ENCODE measurements at places on chromosomes 2 and 18.
A peak's percentile ranks its signal among the peaks of the same experiment; 100 is the strongest.

DNA sequence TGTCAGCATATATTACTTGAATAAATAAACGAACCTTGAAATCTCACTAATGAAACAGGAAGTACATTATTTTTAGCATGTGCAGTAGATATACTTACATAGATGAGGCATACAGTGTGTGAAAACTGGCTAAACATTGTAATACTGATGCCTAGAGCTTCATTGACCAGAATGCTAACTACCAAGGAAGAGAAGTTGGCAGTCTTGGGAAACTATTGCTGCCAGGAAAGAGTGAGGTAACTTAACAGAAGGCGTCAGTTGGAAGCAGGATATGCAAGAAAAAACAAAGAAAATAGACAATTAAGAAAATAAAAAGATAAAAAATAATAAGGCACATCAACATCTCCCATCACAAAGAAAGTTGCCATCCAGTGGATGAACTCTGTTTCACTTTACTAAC is 963.0 kb downstream of the TDRD15 start:
- DNase-seq = no peak

- no peak for DNase-seq
Observed at GRCh38 chr2:162926907-162927306, 88.3 kb upstream of the KCNH7 start.

DNA sequence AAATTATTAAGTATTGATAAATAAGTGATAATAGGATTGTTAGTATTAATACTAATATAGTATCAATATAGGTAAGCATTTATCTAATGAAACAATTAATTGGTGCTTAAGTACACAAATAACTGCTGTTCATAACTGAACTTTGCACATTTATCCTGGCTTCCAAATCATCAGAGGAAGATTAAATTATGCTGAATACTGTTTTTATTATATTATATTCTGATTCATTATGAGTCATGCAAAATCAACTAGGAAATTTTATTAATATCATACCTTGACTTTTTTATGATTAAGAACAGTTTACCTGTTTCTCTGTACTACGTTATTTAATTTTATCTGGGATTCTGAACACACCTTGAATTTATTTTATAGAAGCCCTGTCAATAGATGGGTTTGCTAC is 42.6 kb downstream of the FAP start:
- DNase-seq = no peak

DNA sequence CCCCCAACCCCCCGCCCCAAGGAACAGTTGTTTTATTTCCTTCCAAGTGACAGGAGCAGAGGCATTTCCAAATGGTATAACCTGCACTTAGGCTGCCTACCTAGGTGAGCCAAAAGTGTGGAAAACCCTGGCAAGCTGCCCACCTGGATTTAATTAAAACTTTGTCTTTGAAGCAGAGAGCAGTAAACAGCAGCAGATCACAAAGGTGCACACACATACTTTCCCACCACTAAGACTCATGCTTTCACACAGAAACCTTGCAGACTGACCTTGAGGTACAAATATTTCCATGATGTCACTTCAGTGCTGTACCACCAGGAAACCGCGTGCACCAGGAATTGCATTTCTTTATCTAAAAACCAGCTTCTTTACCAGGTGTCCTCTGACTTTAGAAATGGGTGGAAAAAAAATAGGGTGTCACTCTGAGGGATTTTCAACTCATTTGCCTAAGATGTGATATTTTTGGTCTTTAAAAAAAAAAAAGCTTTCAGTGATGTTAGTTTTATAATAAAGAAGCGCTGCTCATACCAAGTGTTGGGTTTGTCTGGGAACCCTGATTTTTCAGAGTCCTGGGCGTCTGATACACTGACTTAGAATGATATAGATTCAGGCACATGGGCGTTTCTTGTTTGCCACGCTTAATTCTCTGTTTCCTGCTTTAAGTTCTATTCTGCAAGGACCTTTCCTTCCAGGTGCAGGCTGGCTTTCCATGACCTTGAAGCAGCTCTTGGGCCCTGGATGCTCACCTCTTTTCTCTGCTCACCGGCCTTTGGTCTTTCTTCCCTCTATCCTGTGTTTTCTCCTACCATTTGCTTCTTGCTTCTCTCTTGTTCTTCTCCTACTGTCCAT is 70.7 kb upstream of the BCL2L11 start:
- DNase-seq = no peak

DNA sequence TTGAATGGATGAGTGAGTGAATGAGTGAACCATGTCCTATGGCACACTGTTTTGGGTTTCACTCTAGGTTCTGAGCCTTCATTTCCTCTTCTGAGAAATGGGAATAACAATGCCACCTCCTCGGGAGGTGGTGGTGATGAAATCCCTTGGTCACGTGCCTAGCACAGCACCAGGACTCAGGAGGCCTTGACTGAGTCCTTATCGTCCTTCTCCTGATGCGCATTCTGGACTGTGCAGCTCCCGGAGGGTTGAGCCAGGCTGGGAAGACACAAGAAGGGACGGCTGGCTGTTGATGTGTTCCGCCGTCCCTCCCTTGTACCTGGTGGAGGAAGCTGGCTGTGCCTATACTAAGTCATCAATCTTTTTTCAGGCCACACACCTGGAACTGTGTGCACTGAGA is 437.3 kb downstream of the ZNF521 start:
- DNase-seq = no peak

DNA sequence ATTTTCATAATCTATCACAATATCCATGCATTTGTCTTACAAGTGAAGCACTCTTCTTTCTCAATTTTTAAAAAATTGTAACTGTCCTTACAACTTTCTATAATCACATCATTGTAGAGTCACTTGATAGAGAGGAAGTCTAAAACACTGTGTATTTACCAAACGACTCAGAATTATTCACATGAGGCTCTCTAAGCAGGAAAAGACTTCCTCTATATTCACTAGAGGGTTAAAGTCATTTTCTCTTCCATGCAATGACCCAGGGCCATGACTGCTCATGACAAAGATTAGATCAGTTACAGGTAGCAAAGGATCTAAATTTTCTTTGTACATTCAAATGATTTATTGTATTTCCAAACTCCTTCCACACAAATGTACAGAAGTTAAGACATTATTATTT is 9.0 kb upstream of the SLC1A4 start:
- no peak for DNase-seq

DNA sequence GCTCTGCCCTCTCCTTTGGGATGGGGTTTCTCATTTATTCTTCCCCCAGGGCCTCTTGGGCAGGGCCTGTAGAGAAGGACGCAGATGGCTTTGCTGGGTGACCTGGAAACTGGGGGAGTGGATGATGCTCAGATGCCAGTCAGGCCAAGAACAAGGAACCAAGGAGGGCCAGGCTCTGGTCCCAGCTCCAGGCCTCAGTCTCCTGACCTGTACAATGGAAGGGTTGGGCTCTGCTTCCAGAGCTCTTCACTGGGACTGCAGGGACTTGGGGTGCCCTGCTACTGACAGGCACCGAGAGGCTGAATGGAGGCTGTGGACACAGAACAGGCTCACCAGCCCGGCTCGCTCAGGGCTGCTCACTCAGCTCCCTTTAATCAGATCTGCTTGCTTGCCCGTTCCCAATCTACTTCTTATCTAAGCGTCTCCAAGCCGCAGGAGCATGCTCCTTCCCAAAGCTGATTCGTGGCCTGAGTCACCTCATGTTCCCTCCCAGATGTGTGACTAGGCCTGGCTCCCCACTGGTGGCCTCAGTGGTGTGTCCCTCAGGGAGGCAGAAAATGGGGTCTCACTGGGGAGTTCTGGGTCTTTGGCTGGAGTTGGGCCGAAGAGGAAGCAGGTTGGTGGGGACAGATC is 82.6 kb upstream of the ODC1 start:
- DNase-seq = no peak

- DNase-seq = no peak
Observed at GRCh38 chr2:48508461-48509124, 21.4 kb upstream of the STON1 start.

GRCh38 chr2:134074619-134075018 is 179.3 kb upstream of the MGAT5 start:
- DNase-seq = no peak

- peak; percentile 45 for DNase-seq
Observed at GRCh38 chr2:26068602-26069298, 34.9 kb downstream of the RAB10 start.

DNA sequence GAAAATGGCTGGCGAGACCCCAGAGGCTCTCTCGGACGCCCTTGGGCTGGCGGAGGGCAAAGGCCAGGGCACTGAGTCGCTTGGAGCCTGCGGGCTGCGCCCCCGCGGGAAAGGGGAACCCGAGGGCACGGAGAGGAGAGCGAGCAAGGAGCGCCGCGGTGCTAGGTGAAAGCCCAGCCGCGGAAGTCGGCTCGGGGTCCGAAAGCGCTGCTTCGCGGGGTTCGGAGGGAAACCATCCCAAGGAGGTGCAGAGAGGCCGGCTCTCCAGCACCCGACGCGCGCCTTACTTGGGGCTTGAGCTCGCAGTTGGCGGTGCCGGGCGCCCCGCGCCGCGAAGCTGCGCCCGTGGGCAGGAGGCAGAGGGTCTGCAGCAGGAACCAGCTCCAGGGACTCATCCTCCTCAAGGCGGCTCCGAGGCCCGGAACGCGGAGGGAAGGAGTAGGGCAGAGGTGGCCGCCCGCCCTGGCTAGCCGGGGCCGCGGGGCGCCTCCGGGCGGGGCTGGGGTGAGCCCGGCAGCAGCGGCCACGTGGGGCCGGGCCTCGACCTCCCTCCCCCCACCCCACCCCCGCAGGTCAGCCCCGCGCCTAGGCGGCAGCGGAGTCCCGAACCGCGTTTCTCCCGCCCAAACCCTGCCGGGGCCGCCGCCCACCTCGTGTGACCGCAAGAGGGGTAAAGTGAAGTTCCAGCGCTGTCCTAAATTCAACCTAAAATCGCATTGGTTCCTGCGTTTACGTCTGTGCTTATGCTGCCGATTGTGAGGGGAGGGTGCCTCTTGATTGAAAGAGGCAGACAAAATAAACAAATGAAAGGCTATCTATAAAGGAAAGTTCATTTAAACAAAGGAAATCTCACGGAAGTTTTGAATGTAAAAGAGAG is at the start of gene TRABD2A:
TSS of gene TRABD2A (minus strand) at position 440 of the 877 bp plus-strand sequence. CDS start at position 395, 45 bp downstream.
- no peak for DNase-seq

DNA sequence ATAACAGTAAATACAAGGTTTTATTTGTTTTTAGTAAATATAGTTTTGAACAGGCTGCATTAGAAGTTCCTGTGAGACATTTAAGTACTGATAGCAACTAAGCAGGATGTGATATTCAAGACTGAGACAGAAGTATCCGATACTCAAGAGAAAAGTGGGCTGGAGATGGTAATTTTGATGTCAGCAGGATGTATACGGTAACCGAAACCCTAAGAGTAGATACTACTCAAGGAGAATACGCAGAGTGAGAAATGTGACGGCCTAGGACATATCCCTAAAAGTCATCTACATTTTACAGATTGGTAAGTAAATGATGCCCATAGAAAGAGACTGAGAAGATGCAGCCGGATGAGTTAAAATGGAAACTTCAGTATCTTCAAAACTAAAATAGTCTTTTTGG is 115.4 kb downstream of the GORASP2 start:
- DNase-seq = no peak

GRCh38 chr2:196249860-196250259 is 78.5 kb upstream of the STK17B start:
- no peak for DNase-seq

GRCh38 chr2:120513776-120514357 is 167.9 kb downstream of the INHBB start:
- DNase-seq = no peak

DNA sequence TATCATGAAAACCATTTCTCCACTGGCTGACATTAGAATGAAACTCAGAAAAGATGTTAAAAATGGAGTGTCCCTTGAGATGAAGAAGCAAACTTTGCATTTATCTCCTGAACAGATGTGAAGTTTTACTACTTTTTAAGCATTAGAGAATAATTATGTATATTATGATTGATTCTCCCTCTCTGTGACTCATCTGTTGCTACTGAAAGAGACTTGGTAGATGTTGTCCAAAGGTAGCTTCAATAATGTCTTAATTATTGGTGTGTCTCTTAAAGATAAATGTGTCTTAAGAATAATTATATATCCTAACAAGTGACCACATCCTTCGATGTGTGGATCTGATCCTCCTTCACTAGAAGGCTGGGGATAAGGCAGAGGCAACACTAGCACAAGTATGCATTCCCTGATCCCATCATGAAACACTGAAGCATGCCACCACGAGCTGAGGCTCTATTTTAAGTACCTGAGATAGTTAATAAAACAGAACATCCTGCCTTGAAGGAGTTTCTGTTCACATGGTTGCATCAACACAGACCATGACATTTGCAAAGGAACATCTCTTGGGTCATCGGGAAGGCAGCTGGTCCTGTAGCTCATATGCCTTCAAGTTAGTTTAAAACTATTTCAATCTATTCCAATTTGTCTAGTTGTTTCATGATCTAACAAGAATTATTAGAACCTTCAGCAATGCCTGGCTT is 15.5 kb downstream of the RND3 start:
- no peak for DNase-seq

DNA sequence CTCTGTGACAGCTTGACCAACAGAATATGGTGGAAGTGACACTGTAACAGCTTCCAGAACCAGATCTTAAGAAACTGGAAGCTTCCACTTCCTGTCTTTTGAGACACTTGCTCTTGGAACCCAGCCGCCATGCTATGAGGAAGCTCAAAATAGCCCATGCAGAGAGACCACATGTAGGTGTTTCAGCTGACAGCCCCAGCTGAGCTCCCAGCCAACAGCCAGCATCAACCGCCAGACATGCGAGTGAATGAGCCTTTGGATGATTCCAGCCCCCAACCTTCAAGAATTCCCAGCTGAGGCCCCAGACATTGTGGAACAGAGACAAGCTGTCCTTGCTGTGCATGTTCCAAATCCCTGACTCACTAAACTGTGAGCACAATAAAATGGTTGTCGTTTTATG is 27.9 kb downstream of the ACVR1 start:
- DNase-seq = no peak

Measured in activated CD8-positive, alpha-beta memory T cell treated with anti-CD3 and anti-CD28 coated beads for 4 hours (primary cell).